Activated T-cell treated with anti-CD3 and anti-CD28 coated beads for 48 hours (primary cell): ENCODE measurements at places on chromosomes 3 and 15.

GRCh38 chr3:148062590-148062989 is 635.1 kb upstream of the AGTR1 start:
- no peak for DNase-seq

- no peak for DNase-seq
Measured at GRCh38 chr15:65634356-65634755, 12.6 kb downstream of the SLC24A1 start.

GRCh38 chr3:15377961-15378791 is 45.8 kb upstream of the SH3BP5 start:
- peak; percentile 85 for DNase-seq

DNA sequence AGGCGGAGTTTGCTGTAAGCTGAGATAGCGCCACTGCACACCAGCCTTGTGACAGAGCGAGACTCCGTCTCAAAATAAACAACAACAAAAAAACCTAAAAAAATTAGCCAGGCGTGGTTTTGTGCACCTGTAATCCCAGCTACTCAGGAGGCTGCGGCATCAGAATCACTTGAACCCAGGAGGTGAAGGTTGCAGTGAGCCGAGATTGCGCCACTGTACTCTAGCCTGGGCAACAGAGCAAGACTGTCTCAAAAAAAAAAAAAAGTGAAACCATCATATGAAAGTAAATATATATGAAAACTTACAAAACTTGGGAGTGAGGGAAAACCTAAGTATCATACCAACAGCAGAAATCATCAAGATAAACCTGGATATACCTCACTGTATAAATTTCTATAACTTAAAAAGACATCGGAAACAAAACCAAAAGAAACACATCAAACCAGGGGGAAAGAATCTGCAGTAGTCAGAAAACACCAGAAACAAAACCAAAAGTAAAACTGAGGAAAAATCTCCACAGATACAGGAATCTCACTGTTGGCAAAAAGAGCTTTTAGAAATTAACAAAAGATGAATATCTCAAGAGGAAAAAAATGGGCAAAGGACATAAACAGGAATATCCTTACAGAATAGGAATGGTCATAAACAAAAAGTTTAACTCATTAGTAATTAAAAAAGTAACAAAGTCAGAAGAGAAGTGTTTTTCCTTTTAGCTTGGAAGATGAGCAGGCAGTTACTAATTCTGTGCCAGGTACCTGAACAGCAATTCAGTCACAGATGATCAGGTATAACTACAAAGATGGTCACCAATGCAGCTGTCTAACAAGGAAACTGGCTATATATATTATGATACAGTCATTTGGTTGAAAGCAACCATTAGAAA is 41.3 kb downstream of the ETV5 start:
- DNase-seq = no peak

GRCh38 chr3:117074826-117075225 is 365.2 kb downstream of the TUSC7 start:
- DNase-seq = no peak

GRCh38 chr15:95459273-95459672 is 871.2 kb upstream of the NR2F2 start:
- DNase-seq = no peak

DNA sequence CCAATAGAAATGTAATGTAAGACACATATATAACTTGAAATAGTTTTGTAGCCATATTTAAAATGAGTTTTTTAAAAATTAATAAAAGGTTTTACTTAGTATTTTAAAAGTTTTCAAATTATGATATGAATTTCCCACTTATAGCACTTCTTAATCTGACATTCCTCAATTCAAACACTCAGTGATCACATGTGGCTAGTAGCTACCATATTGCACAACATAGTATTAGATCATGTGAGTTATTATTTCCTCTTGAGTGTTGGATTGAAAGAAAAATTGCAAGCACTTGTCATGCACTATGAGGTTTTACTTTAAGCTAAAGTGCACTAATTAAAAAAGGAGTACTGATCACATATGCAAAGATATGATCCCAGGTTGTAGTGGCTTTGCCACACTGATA is 453.4 kb upstream of the ROBO2 start:
- DNase-seq = no peak

- DNase-seq = no peak
Measured at GRCh38 chr3:41239587-41239986, 40.3 kb downstream of the CTNNB1 start.

GRCh38 chr3:102125994-102126368 is 276.7 kb downstream of the NFKBIZ start:
- no peak for DNase-seq

GRCh38 chr3:170910542-170910941 is 2.1 kb upstream of the EIF5A2 start:
- DNase-seq = no peak

DNA sequence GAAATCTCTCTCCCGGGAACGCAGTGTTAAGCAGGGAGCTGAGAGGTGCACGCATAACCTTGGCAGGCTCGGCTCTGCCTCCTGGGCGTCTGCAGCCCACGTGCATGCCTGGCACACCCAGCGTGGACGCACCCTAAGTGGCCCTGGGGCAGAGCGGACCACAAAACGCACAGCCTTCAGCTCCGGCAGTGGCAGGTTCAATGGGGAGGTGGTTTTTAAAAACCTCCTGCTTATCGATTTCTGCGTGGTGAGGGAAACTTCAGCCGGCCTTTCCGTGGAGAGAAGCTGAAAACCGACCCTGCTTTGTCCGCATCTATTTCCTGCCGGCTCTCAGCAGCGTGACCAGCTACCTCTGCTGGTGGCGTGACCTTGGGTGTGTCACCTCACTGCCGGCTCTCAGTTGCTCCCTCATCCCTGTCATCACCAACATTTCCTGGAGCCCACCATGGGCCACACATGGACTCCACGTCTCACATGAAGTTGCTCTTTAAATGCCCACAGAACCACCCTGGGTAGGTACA is 134.8 kb upstream of the MEF2A start:
- DNase-seq = no peak
